NCI-H2081 (cell line): ENCODE measurements at places on chromosomes 6 and 20.

- no peak for DNase-seq
Observed at GRCh38 chr6:112118034-112118433, 30.6 kb downstream of the FAM229B start.

DNA sequence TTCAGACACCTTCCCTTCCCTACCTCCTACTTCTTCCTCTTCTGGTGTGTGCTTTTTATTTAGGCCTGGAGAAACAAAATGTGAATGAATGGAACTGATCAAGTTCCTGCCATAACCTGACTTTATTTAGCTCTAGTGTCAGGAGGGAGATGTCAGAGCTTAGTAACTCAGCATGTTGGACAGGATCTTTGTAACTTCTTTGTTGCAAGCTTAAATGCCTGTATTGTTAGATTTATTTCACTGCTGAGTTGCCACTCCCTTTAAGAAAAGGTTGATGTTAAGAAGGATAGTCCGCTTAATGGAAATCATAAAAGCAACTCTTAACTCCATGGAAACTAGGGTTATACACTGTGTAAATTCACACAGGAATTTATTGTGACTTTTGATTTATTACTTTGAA is 2.2 kb downstream of the FAM120B start:
- DNase-seq, result no peak

GRCh38 chr6:82646231-82646615 is 282.6 kb downstream of the TPBG start:
- DNase-seq, result no peak

- no peak for DNase-seq
Observed at GRCh38 chr6:127453845-127454619, 5.2 kb downstream of the KIAA0408 start.

GRCh38 chr20:20223981-20224380 is 143.9 kb upstream of the INSM1 start:
- DNase-seq, result no peak

DNA sequence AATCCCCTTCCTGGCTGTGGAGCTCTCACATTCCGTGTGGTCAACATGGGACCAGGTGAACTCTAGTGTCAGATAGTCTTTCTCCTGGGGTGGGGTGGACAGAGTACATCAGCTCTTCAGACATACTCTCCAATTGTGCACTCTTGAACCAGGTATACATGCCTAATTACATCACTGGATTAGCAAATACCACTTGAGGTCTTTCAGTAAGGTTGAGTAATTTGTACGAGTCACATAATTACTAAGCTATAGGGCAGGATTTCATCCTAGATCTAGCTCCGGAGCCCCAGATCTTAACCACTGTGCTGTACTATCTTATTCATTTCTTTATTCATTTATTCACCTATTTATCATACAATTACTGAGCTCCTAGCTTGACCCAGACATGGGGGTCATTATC is 821.3 kb downstream of the TFAP2A start:
- no peak for DNase-seq

DNA sequence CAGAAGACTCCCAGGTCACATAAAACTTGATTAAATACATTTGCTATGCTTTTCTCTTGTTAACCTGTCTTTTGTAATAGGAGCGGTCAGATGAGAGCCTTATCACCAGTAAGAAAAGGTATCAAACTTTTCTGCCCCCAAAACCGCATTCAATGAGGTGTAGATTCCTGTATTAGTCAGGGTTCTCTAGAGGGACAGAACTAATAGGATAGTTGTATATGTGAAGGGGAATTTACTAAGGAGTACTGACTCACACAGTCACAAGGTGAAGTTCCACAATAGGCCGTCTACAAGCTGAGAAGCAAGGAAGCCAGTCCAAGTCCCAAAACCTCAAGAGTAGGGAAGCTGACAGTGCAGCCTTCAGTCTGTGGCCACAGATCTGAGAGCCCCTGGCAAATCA is 32.7 kb downstream of the PTPRK start:
- no peak for DNase-seq
